ENCODE measurements at places on chromosomes 5 and 9.

DNA sequence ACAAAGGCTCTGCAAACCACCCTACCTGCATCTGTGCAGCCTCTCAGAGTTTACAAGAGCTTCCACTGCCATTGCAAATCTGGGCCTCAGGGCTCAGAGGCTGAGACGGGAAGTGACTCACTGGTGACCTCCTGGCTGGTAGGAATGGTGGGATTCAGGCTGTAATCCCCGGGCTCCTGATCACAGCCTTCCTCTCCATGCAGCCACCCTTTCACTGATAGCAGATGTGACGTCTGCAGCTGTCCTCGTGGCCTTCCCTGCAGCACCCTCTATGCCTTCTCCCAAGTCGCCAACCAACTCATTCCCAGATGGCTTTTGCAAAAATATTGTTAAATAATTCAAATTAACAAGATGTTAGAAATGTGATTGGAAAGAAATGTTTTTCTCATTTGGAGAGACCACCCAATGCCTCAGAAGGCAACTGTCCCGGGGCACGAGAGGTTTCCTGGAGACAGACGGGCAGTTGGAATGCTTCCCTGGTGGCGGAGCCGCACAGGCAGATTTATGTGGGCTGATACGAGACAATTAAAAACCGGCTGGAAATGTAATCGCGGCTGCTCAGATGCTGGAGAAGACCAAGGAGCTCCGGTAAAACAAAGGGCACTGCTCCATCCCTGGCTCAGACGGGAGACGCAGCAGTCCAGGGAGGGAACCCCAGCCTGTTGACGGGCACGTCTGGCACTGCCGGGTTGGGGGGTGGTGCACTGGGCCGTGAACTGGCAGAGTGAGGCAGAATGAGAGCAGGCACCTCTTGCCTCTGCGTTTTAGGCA is 34.4 kb upstream of the SLC25A51 start:
- no peak for DNase-seq

GRCh38 chr5:78720227-78720985 is 71.8 kb upstream of the LHFPL2 start:
- DNase-seq = no peak

DNA sequence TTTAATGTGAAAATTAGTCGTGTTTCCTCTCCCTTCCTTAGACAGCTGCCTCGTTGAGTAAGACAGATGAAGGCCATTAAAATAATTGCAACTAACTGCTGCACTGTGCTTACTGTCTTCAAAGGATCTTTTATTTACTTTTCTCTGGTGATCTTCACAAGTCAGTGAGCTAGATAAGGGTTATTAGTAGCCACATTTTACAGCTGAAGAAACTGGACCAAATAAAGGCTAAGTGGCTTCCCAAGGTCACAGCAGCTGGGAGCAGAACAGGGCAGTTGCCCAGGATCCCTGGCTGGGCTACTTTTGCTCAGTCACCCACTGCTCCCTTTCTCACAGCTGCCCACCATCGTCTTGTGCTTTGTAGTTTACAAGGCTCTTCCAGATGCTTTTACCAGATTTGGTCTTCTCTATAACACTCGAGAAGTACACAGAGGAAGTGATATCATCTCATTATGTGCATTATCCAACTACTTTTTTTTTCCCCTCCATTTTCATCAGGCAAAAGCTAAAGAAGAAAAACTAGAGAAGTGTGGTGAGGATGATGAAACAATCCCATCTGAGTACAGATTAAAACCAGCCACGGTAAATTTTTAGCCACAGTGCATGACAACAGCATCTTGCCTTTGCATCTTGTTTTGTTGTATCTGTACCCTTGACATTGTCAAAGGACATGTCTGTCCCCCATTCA is 61.8 kb downstream of the ERAP1 start:
- DNase-seq = no peak

DNA sequence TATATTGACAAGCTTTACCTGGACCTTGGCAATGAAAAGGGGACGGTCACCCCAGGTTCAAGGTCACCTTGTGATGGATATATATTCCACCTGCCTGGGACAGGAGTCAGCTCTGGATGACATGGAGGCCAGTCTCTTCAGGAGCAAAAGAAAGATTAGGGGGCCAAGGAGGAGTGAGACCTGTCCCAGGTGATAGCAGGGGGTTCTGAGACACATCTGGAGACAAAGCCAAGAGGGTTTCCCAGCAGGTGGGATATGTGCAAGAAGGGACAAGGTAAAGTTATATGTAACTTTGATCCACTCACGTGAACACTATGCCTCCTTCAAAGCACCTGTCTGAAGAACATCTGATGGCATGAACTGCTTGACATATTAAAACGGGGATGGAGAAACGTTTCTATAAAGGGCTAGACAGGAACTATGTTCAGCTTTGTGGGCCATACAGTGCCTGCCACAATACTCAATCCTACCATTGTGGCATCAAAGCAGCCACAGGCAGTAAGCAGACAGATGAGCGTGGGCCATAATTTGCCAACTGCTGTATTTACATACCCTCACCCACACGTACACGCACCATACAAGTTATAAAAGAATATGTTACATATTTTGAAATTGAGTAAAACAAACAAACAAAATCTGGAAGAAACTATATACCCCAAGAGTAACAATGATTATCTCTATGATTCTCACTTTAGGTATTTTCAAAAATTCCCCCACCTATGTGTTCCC is 62.9 kb upstream of the ZNF622 start:
- DNase-seq = no peak

DNA sequence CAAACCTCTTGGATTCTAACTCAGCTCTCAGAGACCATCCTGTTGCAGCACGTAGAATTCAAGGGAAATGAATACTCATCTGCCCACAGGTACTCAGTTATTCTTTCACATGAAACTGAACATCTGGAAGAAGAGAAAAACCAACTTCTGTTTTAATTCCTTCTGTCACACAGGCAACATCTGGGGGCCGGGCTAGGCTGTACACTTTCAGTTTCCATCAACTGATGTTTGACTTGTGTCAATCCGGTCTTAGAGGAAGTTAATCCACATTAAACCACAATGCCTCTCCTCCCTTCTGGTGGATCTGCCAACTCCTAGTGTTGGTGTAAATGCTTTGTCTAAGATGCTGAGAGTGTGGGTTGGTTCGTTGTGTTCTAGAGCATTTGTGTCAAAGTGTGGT is 17.6 kb downstream of the DMRT3 start:
- DNase-seq = no peak

DNA sequence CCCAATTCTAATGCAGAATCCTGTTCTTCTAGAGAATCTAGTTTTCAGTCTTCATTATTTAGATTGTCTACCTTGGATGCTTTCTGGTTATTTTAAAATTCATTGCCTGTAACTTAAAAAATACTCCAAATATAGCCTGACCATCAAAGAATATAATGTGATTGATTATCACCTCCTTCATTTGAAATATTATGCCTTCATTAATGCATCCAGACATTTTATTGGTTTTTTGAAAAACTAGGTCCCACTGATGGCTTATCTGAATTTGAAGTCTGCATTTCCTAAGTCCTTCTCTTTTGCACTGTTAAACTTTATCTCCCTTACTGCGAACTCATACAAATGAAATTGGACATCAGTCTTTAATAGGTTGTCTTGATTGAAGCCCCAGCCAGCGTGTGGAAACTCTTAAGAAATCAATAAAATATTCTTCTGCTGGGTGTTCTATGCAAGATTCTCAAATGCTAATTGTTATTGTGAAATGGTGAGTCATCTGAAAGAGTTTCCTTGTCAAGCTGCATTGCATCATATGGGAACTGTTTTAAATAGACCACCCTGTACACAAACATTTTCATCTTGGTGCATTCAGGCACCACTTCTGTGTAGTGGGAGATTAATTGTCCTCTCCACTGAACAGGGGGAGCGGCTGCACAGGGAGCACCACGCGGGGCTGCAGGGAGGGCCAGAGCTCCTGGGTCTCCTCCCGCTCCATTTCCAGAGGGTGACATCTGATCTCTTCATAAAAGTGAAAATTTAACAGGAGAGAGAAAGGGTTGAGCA is 92.3 kb upstream of the FANCC start:
- DNase-seq = peak; percentile 16

GRCh38 chr9:32278991-32279390 is 105.5 kb upstream of the ACO1 start:
- DNase-seq = no peak

- DNase-seq = no peak
Measured at GRCh38 chr5:145752534-145752933, 82.6 kb downstream of the PRELID2 start.

Data from AML-193 (cell line).